Fibroblast of skin of right biceps (primary cell): ENCODE measurements at places on chromosomes 1 and 21.

DNA sequence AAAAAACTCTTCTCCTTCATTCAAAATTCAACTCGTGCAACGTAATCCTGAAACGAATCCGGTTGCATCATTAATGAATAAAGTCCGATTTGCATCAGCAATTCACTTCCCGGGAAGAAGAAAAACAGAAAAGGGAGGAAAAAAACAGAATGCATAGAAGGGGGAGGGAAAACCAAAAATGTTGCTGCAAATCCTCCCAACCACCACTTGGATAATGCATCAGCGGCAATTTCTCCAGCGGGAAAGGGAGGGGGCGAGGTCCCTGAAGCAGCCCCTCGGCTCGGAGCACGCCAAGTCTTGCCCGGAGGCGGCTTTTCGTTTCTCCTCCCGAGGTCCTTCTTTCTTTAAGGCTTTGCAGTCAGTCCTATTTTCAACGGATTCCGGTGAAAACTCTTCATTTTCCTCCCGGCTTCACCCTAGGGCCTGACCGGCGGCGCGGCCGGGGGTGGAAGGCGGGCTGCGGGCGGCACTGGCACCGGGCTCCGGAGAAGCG lies 723 bp downstream of the CDC42BPA start:
- DNase-seq = peak; percentile 80

DNA sequence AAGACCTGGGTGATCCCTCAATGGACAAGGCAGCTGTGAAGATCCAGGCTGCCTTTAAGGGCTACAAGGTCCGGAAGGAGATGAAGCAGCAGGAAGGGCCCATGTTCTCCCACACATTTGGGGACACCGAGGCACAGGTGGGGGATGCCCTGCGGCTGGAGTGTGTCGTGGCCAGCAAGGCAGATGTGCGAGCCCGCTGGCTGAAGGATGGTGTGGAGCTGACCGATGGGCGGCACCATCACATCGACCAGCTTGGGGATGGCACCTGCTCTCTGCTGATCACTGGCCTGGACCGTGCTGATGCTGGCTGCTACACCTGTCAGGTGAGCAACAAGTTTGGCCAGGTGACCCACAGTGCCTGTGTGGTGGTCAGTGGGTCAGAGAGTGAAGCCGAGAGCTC lies 85.2 kb downstream of the TRIM11 start:
- DNase-seq = no peak

DNA sequence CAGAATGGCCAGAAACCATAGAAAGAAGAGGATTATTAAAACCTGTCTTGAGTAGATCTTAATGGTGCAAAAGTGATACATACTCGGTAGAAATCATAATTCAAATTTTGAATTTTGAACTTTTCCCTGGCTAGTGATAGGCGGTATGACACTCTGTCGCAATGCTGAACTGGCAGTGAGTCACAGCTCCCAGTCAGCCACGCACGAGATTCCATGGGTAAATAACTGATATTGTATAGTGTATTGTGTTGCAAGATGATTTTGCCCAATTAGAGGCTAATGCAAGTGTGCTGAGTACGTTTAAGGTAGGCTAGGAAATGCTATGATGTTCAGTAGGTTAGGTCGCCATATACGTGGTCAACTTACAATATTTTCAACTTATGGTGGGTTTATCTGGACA lies 207.0 kb downstream of the SIPA1L2 start:
- DNase-seq = no peak

- DNase-seq = peak; percentile 73
These were observed 46.1 kb upstream of the BACE2 start for GRCh38 chr21:41121785-41122415.

DNA sequence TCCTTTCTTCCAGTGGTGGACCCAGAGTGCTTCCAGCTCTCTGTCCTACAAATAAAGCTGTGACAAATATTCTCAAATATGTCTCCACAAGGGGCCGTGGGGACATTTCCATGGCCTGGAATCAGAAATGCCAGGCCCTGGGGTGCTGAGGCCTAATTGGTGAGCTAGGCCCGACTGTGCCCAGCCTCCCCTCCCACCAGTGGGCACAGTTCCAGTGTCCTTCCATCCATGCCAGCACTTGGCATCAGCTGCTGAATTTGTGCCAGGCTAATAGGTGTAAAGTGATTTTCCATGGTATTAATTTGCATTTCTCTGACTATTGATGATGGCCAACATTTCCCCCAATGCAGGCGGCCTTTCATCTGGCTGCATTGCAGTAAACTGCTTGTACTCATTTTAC lies 48.5 kb upstream of the B3GALT5 start:
- no peak for DNase-seq

DNA sequence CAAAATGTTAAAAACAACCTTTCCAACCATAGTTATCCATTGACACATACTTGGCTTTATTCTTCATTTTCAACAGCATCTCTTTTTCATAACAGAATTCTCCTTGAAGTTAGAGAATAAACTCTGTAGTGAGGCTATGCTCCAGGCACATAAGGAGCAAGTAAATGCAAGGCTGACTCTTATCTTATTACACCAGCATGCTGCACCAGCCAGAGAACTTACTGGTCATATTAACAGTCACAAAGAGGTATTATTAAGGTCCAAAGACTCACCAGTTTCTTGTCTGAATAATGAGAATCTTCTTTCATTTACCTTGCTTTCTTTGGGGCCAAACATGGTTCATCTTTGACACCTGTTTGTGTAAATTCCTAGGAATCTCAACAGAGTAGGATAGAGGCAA lies 71.3 kb upstream of the IVNS1ABP start:
- DNase-seq = no peak

- no peak for DNase-seq
These were observed 23.6 kb downstream of the ACOT7 start for GRCh38 chr1:6370006-6370405.

- no peak for DNase-seq
These were observed 46.9 kb upstream of the LIN9 start for GRCh38 chr1:226355669-226356551.
